ENCODE measurements at places on chromosomes 4 and X.

DNA sequence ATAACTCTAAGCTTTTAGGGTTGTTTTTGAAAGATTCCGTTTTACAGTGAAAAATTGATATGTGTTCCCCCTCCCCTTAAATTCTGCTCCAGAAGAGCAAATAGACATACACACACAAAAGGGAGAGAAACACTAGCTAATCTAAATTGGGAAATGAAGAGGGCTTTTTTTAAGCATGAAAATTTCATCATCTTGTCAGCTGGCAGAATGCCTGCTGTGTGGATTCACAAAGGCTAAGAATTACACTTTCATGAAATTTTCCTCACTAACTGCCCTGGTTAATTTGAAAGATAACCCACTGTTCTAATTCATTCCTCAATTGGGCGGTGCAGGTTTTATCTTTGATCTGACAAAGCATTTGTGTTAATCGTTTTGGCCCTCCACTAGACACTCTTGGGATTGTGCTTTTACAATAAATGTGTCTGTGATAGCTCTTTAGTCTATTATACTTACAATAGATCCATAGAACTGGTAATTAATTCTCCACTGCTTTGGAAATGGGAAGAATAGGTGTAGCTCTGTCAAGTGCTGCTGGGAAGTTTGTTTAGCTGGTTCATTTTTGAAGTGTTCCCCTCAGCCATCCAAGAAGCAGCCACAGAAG lies 152.9 kb downstream of the POLA1 start:
- DNase-seq, result no peak

- no peak for DNase-seq
These were observed 45.8 kb upstream of the SERTM2 start for GRCh38 chrX:111465669-111466068.

- no peak for DNase-seq
These were observed 196.3 kb upstream of the SPRY1 start for GRCh38 chr4:123200051-123200940.

- DNase-seq, result no peak
These were observed 133.5 kb upstream of the NUDT6 start for GRCh38 chr4:123055943-123056342.
